ENCODE measurements at places on chromosomes 2 and 18.

DNA sequence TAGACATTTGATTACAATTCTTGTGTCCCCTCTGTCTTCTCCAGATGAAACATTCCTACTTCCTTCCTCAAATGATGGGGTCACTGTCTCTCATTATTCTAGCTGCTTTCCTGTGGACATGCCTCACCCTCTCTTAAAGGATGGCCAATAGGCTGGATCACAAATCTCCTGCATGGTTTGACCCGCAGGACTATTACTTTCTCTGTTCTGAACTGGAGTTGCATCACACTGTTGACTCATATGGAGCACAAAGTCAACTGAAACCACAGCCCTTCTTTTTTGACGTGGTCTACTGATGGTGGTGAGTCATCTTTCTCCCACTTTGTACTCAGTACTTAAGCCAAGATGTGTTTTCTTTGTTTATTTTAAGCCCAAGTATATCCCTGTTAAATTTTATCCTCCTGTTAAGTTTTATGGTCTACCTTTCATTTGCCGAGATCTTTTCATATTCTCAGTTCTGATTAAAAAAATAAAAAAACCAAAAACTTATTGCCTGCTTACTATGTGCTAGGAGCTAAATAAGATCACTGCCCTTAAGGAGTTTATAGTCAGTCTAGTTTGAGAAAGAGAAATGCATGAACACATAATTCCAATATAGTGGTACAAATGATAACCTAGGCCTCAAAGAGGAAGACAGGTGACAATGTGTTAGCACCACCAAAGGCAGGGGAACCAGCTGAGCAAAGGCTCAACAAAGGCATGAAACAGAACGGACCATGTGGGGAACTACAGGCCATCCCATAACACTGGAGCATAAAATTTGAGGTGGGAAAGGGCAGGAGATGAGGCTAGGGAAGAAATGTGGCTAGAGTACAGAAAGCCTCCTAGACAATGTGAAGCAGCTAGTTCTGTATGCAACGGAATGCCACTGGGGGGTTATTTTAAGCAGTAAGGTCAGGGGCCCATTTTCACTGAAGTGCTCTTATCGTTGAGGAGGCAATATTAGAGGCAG, 67.6 kb upstream of the ZFP36L2 start:
- peak; percentile 90 for DNase-seq

DNA sequence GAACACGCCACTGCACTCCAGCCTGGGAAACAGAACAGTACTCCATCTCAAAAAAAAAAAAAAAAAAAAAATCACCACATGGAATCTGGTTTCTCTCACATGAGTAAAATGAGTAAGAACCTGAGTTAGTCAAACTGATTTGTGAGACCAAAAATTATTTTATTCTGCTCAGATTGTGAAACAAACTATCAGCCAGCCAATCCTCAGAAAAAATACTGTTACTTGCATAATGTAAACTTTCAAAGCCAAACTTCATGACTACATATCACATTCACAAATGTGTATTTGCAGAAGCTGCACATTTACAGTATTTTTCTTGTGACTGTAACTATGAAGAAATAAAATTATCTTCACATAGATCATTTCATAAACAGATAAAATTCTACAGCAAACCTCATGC, 23.2 kb downstream of the SUMO1 start:
- DNase-seq = no peak

GRCh38 chr2:96775160-96775559, 14.5 kb downstream of the CNNM4 start:
- no peak for DNase-seq

DNA sequence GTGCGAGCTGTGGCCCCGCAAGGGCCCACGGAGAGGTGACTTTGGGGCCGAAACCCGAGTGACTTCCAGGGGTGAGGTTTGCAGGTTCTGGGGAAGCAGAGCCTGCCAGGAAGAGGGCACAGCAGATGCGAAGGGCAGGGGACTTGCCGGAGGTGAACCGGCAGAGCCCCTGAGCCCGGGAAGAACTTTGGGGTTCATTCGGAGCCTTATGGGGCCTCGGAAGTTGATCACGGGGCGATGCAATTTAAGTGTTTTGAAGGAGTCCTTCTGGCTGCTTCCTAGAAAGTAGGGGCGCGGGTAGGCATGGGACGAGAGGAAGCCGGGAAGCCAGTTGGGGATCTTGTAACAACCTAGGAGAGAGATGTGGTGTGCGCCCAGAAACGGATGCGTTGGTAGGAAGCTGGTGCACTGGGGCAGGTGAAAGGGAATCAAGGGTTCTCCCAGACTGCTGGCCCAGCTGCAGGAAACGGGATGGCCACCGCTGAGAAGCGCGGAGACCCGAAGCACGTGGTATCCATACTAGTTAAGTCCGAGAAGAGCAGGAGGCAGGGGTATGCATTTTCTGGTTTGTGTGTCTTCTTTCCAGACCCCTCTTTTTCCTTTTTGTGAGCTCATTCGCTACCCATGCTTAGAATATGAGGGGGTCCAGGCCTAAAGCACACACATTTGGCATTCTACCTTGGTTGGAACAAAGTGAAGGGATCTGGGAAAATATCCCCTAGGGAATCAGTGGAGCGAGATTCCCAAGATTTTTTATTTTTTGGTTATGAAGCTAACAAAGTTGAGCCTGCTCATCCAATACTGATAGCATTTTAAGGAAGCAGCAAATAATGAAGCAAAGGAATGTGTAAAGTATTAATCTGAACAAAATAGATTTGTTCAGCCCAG, 758 bp downstream of the SCLY start:
- DNase-seq = peak; percentile 50

- no peak for DNase-seq
These were observed 156.6 kb downstream of the INO80D start for GRCh38 chr2:205929246-205929942.

DNA sequence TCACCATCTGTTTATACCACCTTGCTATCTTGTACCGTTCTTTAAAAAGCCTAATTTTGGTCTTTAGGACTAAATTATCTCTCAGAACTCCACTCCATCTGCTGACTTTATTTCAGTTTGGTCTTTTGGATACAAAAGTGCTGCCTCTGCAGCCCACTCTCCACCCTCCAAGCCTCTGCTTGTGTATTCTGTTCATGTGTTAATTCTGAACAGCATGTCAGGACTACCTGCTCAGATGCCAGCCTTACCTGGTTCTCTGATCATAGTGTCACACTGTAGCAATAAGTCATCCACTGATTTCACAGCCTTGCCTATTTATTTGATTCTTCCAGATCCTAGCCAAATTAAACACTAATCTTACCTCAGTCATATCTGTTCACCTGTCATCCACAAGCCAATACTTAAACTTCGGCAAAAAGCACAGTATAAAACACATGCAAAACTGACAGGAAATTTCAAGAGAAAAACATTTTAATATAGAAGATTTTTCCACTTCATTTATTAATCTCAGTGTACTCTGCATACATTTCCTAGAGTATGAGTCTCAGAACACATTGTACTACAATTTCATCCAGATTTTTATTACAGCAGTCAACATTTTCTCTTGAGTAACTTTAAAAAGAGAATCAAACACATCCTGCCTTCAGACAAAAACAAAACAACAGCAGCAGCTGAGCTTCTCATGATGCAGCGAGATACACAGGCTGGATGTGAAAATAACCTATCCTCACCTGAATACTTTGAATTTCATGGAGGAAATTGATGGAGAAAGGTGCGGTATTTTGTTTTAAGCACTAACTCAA, 64.9 kb downstream of the PPP1R1C start:
- DNase-seq = no peak

DNA sequence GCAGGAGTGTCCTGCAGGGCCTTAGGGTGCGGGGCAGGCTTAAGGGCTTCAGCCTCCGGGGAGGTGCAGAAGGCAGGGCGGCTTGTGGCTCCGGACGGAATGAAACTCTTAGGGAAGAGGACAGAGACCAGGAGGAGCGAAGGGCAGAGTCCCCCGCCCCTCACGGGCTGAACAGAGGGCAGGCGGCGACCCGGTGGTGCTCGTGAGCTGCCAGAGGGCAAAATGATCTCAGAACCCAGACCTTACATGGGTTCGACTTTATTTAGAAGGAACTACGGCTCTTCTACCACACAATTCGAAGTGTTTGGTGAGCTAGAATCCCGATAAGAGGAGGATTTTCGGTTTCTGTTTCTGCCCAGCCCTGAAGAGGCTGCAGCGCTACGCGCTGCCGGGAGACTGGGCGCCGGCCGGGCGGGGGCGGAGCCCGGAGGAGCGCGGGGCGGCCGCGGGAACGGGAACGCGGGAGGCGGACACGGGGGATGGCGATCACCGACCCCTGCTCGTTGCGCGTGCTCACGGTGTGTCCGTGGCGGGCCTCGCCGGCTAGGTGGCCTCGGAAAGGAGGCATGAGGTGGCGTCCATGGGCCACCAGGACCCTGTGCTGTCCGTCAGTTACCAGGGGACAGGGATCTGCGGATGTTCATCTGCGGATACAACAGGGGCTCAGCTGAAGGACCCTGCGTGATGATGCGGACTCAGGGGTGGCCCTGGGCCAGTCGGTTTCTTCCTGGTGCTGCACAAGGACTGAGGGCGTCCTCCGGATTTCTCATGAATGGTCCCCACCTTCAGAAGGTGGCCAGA, 4.2 kb upstream of the SP100 start:
- DNase-seq = peak; percentile 81

DNA sequence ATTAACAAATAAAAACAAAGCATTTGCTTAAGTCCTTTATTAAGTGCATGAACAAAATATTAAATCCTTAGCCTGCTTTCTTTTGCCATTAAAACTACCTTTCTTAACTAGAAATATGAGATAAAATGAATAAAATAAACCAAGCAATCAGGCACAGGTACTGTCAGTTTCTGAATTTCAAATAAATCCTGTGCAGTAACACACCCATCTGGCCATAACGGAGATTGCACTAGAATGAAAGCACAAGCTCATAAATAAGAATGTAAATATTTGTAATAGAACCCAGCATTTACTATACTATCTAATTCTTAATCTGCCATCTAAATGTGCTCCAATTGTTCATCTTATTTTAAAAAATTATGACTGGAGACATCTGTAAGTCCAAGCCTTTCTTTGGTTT, 31.9 kb downstream of the PRKRA start:
- DNase-seq = no peak

DNA sequence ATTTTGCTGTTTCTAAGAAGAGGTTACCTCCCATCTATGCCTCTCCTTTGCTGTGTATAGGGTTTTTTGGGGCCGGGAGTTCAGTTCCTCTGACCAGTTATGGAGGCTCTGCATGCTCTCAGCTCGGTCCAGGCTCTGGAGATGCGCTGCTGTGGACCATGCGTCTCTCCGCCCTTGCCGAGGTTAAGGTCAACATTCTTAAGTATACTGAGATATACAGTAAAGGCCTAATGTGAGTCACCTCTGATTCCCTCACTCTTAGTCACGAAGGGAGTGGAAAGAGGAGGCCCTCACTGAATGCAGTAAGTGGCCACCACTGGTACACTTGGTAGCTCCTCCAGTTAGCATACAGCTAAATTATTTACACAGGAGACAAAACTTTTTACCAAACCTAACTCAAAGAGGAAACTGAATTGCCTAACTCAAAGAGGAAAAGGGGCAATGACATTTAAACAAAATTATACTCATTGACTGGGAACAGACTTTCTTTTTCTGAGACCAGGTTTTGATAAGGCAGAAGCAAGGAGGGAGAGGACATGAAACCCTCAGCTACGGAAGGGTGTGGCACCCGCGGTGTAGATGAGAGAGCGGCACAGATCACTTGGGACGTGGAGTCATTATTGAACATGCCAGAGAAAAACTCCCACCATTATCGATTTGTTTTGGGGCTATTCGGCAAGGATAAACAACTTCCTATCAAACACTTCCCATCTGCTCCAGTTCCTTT, 98.7 kb downstream of the COPS8 start:
- peak; percentile 64 for DNase-seq

GRCh38 chr2:643334-643733, 33.9 kb downstream of the TMEM18 start:
- DNase-seq = no peak

- no peak for DNase-seq
These were observed 125.6 kb downstream of the BIRC6 start for GRCh38 chr2:32482471-32482870.

- no peak for DNase-seq
These were observed 248.3 kb downstream of the PLCL1 start for GRCh38 chr2:198052741-198053140.

DNA sequence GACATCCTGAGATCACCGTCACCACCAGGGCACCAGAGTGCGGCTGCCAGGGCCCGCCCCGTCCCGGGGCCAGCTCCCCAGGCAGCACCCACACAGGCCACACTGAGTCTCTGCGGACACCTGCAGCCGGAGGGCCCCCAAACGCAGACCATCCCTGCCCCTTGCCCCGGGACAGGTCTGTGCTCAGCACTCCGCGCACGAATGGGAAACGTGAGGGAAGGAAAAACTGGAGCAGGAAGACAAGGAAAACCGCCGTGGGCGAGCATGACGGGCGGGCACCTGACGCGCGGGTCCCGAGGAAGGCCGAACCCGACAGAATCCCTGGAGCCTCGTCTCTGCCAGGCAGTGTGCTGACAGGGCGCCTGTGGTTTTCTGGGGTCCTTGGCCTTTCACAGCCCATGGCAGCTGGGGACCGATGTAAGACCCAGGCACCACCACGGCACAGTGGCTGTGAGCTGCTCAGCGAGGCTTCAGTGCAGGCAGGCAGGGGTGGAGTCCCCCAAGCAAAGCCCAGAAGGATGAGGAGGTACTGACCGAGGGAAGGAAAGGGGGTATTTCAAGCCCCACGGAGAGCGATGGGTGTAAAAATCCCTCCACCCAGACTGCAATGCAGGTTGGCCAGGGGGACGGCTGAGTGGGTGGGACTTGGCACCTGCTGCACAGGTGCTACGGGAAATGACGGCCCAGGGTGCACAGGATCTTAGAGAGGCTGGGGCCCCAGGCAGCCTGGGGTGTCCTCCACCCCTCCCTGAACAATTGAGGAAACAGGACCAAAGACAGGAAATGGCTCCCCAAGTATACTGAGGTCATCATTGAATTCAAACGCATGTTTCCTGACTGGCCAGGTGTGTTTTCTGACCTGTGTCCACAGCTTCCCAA, 59.0 kb downstream of the PXDN start:
- no peak for DNase-seq

- DNase-seq = no peak
These were observed 98.0 kb downstream of the SMAD7 start for GRCh38 chr18:48852794-48853193.

DNA sequence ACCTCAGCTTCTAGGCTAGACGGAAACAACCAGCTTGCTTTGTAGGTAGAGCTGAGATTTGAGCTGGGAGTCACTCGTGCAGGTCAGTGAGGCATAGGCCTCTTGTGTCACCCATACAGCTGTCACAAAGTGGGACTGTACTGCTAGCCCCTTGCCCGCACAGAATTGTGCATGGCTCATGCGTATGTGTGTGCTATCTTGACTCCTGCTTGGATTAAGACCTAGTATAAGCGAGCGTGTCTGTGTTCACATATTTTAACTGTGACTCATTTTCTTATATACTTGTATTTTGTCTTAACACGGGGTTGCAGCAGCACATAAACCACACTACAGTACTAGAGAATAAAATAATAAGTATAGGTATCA, 20.1 kb downstream of the CEP68 start:
- no peak for DNase-seq

GRCh38 chr2:2662037-2662846, 331.2 kb upstream of the MYT1L start:
- DNase-seq = no peak

DNA sequence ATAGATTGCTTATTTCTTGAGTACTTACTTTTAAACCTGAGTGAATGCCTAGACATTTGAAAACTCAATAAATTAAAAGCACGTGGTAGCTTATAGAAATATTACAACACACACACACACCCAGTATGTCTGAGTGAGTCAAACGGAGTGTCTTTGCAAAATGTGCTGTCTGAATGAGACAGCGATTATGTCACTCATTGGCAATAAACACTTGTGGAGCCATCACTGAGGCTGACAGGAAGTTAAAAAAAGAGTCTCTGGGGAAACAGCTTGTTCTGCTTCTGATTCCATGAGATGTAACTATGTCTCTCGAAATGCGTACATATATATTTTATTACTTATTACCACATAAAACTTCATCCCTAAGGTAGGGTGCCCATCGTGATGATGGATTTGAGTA, 22.3 kb upstream of the VPS4B start:
- DNase-seq = peak; percentile 9

All from urothelium cell line (cell line).